ENCODE measurements at places on chromosomes 6 and 20.

DNA sequence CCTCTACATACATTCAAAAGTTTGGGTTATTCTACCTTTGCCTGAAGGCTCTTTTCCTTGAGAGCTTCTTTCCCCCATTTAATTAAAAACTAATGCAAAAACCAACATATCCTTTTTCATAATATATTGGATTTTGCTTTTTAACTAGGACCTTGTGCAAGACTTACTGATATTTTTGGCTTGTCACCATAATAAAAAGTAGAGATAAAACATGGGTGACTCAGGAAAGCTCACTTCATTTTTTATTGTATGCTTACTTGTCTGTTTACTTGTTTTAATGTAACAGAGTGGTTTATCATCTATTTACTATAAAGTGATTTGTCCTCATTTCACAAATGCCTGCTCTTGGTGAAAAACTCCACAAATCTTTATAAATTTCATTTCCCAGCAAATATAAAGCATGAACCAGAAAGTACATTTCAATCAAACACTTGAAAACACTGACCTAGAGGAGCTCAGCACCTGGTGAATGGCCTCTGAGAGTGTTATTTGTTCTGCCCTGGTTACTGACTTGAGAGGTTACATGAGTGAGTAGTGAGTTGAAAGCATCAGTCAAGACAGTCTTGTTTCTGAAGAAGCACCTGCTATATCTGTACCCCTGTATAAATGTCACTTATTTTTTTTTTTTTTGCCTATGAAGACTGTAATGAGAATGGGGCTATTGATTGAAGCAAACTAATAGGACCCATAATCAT lies 20.8 kb downstream of the ADGRG6 start:
- no peak for DNase-seq

GRCh38 chr6:29510746-29511300 lies 23.1 kb upstream of the MAS1L start:
- no peak for DNase-seq

GRCh38 chr6:31878726-31879125 lies at the start of gene SLC44A4:
TSS of gene SLC44A4 (minus strand) at chr6:31878997. CDS start at chr6:31878980, 17 bp downstream.
- DNase-seq: no peak

- DNase-seq: no peak
Measured at GRCh38 chr20:14488756-14489479, 151.5 kb upstream of the FLRT3 start.

DNA sequence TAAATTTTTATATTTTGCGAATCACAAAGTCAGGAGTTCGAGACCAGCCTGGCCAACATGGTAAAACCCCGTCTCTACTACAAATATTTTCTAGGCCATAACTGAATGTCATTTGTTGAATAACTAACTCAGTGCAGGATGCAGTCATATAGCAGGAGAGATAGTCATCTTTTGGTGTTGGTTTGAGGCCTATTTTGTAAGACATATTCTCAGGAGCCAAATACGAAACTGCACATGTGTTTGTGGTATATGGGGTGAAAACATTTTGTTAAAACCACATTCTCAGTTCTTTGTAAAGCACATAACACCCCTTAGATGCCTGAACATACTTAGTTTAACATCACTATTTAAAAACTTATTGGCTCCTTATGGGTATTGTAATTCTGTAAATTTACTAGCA lies 4.7 kb upstream of the ENPP5 start:
- no peak for DNase-seq

GRCh38 chr6:95292011-95292410 lies 285.3 kb upstream of the MANEA start:
- no peak for DNase-seq

GRCh38 chr20:48783533-48784272 lies 44.1 kb downstream of the PREX1 start:
- no peak for DNase-seq

DNA sequence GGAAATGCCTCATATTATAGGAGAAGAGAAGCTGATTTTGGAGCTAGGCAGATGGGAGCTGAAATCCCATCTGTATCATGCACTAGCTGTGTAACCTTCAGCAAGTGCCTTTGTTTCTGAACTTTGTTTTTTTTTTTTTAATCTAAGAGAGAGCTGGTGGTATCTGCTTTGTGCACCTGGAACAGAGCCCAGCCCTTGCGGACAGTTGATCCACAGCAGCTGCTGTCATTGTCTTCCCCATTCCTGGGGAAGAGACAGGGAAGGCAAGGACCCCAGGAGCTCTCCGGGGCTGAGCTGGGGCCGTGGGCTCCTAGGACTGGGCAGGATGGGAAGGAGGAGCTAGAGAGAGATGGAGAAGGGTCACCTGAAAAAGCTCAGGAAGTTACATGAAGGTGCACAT lies 92.1 kb downstream of the SYNJ2 start:
- DNase-seq: no peak

DNA sequence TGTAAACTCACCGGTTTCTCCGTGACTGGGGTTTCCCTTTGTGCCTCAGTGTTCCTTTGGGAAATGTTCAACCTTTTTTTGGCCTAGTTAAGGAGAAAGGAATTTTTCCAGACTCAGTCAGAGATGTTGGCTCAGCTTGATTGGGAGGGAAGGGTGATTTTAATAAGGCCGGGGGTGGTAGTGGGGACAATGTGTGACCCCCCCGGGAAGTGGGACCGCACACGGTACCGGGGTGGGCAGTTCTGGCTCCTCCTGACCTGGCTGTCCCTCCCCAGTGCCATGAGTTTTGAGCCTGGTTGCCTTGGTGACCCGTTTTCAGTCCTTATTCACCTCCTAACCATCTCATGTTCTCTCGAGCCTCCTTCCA lies 132.7 kb downstream of the SNX5 start:
- DNase-seq: no peak

- no peak for DNase-seq
Measured at GRCh38 chr6:45686841-45687569, 309.3 kb upstream of the SUPT3H start.

DNA sequence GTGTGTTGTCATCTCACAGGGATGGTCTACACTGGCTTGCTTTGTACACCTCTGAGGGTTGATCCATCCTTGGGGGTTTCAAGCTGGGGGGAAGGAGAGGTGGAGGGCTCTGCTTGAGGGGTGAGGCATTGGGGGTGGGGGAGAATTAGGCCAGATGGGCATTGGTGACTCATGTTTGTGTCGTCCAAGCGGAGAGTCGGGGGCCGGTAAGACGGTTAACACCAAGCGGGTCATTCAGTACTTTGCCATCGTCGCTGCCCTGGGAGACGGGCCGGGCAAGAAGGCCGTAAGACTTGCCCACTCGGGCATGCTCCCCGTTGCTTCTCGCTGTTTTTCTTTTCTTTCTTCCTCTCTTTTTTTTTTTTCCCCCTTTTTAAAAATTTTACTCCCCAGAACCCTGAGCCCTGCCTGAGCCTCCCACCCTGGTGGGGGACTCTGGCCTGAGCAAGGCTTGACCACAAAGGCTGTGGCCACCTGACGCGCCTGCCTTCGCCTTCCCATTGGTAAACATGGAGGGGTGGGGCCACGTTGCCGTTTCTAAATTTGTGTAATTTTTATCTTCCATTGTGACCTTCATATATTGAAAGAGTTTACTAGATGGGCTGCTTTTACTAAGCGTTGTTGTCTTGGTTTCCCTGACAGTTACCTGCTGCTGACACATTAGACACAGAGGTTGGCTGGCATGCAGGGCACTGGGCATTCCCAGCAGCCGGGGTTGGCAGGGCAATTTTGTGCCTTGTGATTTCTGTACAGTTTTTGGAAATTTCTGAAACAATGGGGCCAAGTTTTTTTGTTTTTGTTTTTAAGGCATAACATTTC lies 26.8 kb downstream of the MYH7B start:
- DNase-seq: no peak

GRCh38 chr6:168000198-168001028 lies 2.9 kb downstream of the KIF25 start:
- DNase-seq: no peak

- DNase-seq: no peak
Measured at GRCh38 chr6:80402266-80402665, 295.8 kb downstream of the BCKDHB start.

GRCh38 chr6:79413562-79414002 lies 123.6 kb downstream of the LCA5 start:
- no peak for DNase-seq

GRCh38 chr20:61082720-61083119 lies 169.3 kb upstream of the CDH4 start:
- DNase-seq: no peak

- DNase-seq: no peak
Measured at GRCh38 chr6:13664703-13665352, 46.8 kb downstream of the RANBP9 start.

GRCh38 chr6:122109075-122109474 lies 290.4 kb upstream of the HSF2 start:
- DNase-seq: no peak

- DNase-seq: no peak
Measured at GRCh38 chr20:16115911-16116552, 457.2 kb downstream of the KIF16B start.

DNA sequence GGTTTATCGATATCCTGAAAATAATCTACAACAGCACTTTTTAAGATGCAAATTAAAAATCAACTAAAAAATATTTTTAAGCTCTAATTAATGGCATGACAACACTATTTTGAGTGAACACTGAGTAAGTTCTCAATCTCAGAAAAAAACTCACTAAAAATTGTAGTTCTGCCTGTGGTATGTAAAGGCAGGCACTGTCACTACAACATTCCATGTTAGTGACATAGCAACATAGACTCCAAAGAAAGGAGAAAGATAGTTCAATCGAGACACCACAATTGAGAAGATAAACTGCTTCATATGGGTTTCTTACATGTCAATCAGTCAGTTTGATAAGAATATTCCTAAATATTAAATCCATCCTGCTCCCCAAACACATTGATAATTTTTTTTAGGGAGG lies 38.0 kb downstream of the COL12A1 start:
- DNase-seq: no peak

GRCh38 chr6:13011612-13012146 lies 295.1 kb downstream of the PHACTR1 start:
- DNase-seq: no peak

- no peak for DNase-seq
Measured at GRCh38 chr20:56469077-56469449, 636 bp downstream of the RTF2 start.

- DNase-seq: no peak
Measured at GRCh38 chr6:143149771-143150170, 89.1 kb downstream of the AIG1 start.

DNA sequence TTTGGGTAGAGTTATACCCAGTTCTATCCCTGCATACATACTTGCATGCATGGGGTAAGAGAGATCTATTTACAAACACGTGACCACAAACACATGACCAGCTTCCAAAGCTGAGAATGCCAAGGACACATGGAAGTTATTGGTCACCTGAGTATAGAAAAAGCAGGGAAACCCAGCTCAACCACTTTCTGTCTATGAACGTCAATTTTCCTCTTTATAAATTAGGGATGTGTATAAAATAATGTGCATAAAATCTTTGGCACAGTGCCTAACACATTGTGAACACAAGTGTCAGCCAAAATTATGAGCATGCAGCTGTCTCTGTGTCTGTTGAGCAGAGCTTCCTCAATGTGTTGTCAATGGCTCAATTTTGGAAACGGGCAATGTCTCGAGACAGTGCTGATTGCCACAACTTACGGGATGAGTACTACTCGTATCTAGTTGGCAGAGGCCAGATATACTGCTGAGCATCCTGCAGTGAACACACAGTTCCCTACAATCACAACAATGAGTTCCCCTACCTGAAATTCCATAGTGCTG lies 44.9 kb downstream of the TPD52L1 start:
- no peak for DNase-seq

DNA sequence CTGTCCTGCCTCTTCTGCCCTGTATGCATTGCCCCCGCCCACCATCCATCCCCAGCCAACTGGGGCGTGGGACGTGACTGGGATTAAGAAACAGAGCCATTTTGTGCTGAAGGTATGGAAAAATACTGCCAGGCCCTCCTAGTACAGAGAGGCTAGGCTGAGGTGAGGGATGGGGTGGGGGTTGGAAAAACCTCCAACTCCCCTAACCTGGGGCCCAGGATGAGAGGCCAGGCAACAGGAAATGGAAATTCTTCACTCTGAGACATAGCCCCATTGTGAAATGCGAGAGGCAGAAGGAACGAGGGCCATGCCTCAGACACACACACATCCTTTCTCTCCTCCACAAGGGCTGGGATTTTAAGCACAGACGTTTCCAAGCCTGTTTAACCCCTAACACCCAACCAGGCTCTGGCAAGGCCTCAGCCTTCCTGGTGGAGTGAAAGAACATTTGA lies 19.9 kb downstream of the KCNK5 start:
- DNase-seq: no peak

- peak; percentile 27 for DNase-seq
Measured at GRCh38 chr20:4082406-4083097, 67.2 kb upstream of the RNF24 start.

GRCh38 chr20:18815194-18815942 lies 1.8 kb downstream of the SCP2D1 start:
- DNase-seq: no peak

- no peak for DNase-seq
Measured at GRCh38 chr20:44810061-44810390, 320 bp downstream of the RIMS4 start.

- DNase-seq: no peak
Measured at GRCh38 chr6:134637847-134638437, 312.0 kb downstream of the ALDH8A1 start.

DNA sequence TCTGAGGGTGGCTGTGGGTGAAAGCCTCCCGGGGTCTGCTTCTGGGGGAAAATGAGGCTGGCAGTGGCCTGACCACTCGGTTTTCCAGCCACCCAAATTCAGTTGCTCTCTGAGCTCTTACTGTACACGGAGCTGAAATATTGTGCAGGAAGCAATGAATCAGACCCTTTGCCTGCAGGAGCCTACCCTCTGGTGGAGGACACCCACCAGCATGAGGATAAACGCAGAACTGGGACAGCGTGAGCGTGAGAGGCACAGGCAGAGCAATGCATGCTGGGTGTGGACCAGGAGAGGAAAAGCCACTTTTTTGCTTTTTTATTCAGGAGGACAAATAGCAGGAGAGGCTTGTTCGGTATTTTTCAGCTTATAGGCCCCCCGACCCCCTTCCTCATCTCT lies 298.0 kb downstream of the QKI start:
- DNase-seq: no peak

- no peak for DNase-seq
Measured at GRCh38 chr6:88913471-88913870, 49.9 kb downstream of the RNGTT start.

GRCh38 chr20:38579219-38579910 lies 1.6 kb upstream of the ADIG start:
- DNase-seq: no peak

DNA sequence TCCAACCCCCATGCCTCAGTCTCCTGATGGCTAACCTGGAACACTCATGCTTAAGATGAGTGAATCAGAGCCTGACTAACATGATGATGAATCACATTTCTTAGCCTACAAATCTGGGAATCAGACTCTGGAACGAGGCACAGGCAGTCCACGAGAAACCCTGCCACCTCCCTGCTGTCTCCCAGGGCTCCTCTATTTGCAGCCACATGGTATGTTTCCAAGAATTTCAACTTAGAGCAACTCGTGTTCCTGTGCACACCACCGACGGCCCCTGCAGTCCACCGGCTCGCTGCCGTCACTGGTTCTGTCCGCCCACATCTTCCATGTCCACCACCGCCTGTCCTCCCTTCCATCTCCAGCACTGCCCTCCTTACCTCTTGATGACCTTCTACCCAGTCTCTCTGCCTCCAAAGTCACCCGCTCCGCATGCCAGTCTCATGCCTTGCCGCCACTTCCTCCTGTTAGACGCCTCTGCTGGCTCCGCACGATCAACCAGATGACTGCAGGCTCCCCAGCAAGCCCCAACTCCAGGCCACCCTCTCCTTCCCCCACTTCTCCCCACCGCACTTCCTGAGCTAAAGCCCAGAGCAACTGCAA lies 87.6 kb downstream of the AGPAT4 start:
- DNase-seq: no peak

- no peak for DNase-seq
Measured at GRCh38 chr6:166245148-166245547, 63.0 kb downstream of the PRR18 start.

GRCh38 chr6:107082045-107082444 lies 33.3 kb downstream of the BEND3 start:
- DNase-seq: no peak
